ENCODE measurements at places on chromosomes 2 and 18. TPM values are rescaled to one million over a fixed set of nuclear protein-coding genes. Genes with fewer than 3 reads are reported as not detected.

DNA sequence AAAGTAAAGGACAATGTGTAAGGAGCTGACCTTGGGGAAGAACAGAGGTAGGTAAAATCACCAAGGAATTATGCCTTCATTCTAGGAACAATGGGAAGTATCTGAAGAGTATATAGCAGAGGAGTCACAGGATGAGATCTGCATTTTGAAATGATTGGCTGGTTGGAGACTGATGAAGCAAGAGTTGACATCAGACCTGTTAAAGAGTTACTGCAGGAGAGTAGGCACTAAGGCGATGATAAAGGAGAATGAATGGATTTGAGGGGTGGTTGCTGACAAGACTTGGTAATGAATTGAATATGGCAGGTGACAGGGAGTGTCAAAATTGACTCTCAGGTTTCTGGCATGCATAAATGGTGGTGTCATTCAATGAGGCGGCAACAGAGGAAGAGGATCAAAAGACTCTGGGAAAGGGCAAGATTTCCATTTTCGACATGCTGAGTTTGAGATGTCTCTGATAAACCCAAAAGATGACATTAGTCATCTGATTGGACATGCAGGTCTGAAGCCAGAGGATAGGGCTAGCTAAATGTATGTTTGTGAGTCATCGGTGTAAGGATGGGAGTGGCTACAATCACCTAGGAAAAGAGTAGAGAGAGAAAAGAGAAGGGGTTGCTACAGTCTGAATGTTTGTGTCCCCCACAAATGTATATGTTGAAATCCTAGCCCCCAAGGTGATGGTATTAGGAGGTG, 236.5 kb downstream of the DYM start:
- no peak overlapping the region for H3K4me3 ChIP-seq
- H3K27ac ChIP-seq, result no peak overlapping the region
- DNase-seq, result no peak

Gene VIT
- not detected for total RNA-seq

Gene OSR1
- 0.32 TPM for total RNA-seq

Gene CD207
- not detected for total RNA-seq

Gene ALKAL2
- total RNA-seq, result 15.5 TPM
